ENCODE measurements at places on chromosomes 6 and 20.

DNA sequence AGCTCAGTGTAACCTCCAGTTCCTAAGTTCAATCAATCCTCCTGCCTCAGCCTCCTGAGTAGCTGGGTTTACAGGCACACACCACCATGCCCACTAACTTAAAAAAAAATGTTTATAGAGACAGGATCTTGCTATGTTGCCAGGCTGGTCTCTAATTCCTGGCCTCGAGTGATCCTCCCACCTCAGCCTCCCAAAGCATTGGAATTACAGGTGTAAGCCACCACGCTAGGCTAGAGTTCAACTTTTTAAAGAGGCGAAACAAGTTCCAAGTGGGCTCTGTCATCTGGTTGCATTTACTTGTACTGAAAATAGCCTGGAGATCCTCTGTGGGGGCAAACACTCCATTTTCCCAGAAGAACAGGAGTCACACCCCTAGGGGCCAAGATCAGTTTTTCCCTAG, 100.7 kb upstream of the RIPOR2 start:
- DNase-seq, result no peak

- DNase-seq, result no peak
Observed at GRCh38 chr6:32393665-32394420, 13.1 kb downstream of the BTNL2 start.

DNA sequence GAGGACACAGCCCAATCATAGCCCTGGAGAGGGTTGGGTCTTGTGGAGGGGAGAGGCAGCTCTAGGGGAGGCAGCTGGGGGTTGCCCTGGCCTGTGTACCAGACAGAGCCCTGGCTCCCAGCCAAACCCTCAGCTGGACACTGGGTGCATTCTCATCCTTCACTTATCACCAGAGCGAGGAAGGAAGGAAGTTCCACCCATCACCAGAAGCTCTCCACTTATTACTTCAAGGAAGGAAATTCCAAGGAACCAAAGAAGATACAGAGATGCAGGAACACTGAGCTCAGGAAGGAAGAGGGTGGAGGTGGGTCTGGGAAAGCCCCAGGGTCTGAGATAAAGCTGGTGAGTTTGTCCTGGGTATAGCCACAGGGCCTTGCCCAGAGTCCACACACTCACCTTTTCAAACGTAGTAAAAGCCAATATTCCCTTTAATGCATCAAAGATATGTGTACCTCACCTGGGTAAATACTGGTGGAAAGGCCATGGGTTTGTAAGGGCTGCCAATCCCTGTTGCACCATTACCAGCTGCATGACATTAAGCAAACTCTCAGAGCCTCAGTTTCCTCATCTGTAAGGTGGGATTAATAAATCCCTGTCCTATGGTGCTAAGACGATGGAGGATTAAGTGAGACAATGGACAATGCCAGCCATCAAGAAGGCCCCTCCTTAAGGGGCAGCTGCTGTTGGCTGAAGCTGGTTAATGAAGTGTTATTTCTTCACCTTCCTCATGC, 109.7 kb upstream of the NAA20 start:
- DNase-seq, result no peak

- DNase-seq, result no peak
Observed at GRCh38 chr6:38976801-38977500, 71.6 kb upstream of the GLP1R start.

- no peak for DNase-seq
Observed at GRCh38 chr6:15386756-15387112, 140.9 kb downstream of the JARID2 start.

GRCh38 chr6:166563805-166564204, 22.7 kb downstream of the RAMACL start:
- no peak for DNase-seq

GRCh38 chr6:128768187-128768586, 114.8 kb upstream of the LAMA2 start:
- DNase-seq, result no peak

GRCh38 chr20:1838556-1839279, 56.5 kb upstream of the SIRPA start:
- no peak for DNase-seq

DNA sequence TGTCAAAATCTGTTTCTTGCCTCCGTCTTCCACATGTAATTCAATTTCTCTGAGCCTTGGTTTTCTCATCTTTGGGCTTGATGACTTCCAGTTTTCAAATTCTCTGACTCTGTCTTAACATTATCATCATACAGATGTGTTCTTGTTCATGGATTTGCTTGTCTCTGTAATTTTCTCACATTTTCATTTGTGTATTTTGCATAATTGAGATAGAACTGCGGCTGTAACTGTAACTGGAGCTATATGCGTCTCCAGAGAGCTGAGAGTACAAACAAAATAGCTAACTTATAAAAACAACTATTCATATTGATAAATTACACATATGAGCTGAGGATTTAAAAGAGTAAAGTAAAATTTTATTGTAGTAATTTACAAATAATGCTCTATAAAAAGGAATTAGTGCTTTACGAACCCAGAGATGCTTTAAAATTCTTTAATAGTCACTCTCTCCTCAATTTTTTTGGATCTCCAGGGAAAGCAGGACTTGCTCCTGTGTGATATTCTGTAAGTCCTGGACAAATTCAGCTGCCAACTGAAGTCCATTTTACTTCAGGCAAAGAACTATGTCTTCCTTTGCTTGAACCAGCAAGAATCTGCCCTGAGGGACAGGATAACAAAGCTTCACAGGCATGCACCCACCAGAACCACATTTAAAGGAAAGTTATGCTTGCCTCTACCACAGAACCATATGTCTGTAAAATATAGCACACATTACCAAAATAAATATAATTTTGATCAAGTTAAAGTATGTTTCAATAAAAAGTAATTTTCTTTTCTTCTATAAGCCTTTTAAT, 288.3 kb downstream of the KHDC1L start:
- DNase-seq, result no peak

DNA sequence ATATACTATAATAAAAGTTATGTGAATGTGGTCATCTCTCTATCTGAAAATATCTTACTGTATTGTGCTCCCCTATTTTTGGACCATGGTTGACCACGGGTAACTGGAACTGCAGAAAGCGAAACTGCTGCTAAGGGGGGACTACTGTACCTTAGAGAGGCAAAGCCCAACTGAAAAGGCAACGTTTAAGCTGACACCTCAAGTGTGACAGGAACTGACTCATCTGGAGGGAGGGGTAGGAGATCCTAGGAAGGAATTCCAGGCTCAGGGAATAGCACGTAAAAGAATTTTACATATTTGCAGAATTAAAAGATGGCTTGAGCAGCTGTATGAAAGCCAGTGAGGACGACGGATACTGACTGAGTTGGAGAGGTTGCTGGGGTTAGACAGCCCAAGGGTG, 34.8 kb downstream of the ELOVL2 start:
- no peak for DNase-seq

DNA sequence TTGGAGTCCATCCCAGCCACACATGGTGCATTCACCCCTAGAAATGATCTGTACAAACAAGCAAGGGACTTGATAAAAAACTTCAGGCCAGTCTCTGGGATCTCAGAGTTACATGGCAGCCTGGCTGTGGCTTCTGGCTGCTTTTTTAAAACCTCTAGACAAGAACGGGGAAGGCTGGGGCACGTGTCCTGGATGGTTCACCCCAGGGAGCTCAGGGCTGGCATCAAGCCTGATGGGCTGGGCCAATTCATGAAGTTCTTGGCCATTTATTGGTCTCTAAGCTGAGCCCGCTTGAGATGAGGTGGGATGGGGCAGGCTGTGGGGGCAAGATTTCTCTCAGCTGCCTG, 10.4 kb upstream of the ZFAND3 start:
- no peak for DNase-seq

DNA sequence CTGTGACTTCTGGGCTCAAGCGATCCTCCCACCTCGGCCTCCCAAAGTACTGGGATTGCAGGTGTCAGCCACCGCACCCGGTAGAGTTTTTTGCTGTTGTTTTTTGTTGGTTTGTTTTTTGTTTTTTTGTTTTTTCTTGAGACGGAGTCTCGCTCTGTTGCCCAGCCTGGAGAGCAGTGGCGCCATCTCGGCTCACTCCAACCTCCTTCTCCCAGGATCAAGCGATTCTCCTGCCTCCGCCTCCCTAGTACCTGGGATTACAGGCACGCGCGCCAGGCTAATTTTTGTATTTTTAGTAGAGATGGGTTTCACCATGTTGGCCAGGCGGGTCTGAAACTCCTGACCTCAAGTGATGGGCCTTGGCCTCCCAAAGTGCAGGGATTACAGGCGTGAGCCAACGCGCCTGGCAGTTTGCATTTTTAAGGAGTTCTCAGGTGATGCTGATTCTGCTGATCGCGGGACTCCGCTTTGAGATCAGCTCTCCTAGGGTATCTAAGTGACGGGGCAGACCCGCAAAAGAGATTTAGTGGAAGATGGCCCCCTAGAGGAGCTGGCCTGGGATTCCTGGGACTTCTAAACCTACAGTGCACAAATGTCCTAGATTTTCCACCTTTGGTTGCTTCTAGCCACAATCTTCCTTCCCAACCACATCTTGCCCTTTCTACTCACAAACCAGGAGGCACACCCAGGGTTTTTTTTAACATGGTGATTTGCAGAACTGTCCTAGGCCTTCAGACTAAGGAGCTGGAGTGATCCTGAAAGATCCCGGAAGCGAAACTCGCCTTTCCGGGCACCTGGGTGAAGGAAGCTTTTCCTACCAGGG, 45.2 kb downstream of the DPPA5 start:
- DNase-seq, result no peak

DNA sequence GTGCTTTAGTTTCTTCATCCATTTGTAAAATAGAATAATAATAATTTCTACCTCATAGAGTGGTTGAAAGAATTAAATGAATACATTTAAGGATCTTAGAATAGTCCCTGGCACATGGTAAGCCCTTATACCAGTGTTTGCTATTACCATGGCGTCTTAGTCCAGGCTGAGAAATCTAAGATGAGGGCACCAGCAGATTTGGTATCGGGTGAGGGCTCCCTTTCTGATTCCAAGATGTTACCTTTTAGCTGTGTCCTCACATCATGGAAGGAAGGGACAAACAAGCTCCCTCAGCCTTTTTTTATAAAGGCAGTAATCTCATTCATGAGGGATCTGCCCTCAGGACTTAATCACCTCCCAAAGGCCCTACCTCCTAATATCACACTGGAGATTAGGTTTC, 123.9 kb upstream of the FOXO3 start:
- no peak for DNase-seq

DNA sequence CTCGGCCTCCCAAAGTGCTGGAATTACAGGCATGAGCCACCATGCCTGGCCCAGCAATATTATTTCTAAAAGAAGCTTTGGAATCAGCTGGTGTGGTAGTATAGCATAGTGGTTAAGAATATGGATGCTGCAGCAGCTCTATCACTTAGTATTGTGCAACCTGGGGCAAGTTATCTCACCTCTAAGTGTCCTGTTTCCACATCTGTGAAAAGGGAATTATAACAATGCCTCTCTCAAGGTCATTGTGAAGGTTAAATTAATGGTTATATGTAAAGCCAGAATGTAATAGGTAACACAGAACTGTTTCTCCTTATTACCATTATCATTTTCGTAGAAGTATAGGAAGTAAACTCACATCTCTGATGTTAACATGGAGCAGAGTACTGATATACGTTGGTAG, 14.2 kb downstream of the SLC17A2 start:
- DNase-seq, result no peak

- DNase-seq, result no peak
Observed at GRCh38 chr6:165705941-165706340, 42.9 kb upstream of the PDE10A start.

DNA sequence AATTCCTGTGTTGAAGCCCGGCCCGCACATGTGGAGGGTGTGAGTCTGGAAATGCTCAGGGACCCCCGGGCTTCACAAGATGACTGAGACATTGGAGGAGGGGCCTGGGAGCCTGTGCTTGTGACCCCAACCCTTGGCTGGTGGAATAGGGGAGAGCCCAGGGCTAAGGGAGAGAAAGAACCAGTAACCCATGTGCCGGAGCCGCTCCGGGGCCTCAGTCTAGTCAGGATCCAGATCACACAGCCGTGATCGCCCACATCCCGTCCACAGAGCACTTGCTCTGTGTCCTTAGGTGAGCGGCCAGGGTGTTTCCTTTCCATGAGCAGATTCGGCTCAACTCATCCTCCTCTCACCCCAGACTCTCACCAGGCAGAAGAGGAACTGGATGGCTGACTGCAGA, 152.3 kb upstream of the RPS6KA2 start:
- no peak for DNase-seq

GRCh38 chr6:128422200-128422599, 98.2 kb downstream of the PTPRK start:
- no peak for DNase-seq

DNA sequence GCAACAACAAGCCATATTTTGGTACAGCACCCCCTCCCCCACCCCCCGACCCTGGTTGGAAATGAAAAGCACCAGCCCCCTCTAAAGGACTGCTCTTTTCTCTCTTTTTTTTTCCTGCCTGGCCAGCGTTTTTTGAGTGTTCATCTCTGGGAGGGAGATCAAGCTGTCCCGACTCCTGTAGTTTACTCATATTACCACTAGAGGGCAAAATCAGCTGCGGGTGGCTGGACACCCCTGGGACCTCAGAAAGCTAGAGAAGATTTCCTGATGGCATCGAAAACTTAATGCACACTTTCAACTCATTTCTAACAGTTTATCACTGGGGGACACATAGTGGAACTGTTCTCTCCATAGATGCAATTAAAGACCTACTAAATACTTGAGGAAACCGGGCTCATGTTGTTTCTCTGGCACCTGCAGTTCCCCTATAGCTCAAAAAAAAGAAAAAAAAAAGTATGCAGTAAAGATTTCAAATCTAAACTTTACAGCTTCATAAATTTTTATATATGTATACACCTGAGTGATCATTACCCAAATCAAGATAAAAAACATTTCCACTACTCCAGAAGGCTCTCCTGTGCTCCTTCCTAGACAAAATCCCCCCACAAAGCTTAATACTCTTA, 24.4 kb downstream of the CNBD2 start:
- no peak for DNase-seq

DNA sequence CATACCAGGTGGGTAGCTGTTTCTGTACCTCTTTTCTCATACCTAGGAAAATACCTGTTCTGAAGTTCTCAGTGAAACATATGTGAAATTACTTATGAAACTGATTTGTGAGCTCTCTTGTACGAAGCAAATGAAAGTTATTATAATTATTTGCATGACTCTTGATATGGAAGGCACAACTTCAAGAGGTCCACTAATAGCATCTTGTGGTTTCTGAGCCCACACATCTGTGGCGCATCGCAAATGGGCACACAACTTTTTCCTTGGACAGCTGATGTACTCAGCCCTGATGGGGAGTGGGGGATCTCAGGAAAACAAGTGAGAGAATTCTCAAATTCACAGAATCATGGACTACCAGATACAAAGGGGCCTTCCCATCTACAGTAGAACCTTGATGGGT, 432.3 kb downstream of the CD83 start:
- no peak for DNase-seq

- DNase-seq, result no peak
Observed at GRCh38 chr6:135114355-135115145, 59.9 kb upstream of the HBS1L start.

DNA sequence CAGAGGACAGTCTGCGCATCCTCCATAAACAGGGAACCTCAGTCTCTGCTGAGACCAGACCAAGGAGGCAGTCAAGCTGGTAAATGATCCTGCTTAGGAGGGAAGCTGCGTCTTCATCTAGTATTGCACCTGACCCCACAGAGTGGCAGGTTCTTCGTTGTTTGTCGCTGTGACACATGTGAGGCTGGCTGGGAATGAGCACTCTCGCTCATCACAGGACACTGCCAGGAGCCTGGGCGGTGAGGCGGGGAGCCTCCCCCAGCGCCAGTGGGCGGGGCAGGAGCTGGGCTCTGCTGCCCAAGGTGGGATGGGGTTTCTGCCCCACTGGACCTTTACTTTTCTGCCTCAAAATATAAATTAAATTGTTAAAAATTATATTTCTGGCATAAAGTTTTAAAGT, 48.4 kb upstream of the SYNDIG1 start:
- DNase-seq, result no peak
